Kidney epithelial cell (primary cell): ENCODE measurements at places on chromosomes 4 and X.

DNA sequence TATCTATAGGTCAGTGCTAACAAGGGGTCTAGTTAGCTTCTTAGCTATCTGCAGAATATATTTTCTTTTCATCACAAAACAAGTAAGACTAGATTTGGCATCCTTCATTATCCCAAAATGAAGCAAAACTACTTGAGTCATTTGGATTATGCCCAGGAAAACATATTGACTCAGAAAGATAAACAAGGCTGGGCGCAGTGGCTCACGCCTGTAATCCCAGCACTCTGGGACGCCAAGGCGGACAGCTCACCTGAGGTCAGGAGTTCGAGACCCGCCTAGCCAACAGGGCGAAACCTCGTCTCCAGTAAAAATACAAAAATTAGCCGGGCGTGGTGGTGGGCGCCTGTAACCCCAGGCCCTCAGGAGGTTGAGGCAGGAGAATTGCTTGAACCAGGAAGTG is 18.0 kb upstream of the MND1 start:
- no peak for DNase-seq

DNA sequence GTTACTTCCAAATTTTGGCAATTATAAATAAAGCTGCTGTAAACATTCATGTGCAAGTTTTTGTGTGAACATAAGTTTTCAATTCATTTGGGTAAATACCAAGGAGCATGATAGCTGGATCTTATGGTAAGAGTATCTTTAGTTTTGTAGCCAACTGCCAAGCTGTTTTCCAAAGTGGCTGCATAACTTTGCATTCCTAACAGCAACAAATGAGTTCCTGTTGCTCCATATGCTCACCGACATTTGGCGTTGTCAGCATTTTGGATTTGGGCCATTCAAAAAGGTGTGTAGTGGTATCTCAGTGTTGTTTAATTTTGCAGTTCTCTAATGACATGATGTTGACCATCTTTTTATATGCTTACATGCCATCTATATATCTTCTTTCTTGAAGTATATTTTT is 208.5 kb downstream of the INPP4B start:
- no peak for DNase-seq

GRCh38 chrX:6257025-6257424 is 28.4 kb upstream of the NLGN4X start:
- DNase-seq = no peak

DNA sequence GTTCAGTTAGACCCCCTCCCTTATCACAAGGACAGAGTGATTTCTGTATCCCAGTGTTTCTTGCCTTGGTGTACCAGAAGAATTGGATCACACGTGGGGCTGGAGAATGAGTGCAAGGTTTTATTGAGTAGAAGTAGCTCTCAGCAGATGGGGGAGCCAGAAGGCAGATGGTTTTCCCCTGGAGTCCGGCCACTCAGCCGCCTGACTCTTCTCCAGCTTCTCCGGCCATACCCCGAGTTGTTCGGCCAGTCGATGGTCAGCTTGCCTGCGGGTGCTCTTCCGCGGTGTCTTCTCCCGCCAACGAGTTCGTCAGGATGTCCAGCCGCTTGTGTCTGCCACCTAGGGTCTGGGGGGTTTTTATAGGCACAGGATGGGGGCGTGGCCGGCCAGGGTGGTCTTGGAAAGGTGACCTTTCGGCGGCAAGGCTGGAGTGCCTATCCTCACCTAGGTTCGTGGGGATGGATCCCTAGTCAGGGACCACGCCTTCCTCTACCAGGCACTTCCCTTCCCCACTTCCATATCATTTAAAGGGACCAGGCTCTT is 14.5 kb downstream of the GAB1 start:
- no peak for DNase-seq

- no peak for DNase-seq
Observed at GRCh38 chrX:112901869-112902725, 61.5 kb upstream of the AMOT start.

DNA sequence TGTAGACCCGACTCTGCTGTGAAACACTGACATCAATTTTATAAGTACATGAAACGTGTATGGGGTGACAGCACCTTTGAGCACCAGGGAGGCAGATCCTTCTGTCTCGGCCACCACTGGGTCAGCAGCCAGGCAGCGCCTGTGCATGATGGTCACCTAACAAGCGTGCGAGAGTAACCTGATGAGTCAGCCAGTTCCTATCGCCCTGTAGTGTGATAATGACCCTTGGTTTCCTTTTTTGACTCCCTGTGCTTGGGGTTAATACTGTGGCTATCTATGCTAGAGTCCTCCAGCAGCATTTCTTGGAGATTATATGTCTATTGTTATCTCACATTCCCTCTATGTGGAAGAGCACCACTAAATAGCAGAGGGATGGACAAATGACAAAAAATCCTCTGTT is 101.6 kb downstream of the NPNT start:
- no peak for DNase-seq

- DNase-seq = no peak
Observed at GRCh38 chr4:137707626-137708025, 175.3 kb upstream of the PCDH18 start.

- DNase-seq = no peak
Observed at GRCh38 chr4:186954509-186954908, 230.9 kb upstream of the FAT1 start.

DNA sequence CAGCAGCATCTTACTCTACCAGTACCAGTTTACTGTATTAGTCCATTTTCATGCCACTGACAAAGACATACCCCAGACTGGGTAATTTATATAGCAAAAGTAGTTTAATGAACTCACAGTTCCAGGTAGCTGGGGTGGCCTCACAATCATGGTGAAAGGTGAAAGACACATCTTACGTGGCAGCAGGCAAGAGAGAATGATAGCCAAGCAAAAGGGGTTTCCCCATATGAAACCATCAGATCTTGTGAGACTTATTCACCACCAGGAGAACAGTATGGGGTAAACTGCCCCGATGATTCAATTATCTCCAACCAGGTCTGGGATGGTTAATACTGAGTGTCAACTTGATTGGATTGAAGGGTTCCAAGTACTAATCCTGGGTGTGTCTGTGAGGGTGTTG is 69.3 kb downstream of the YIPF6 start:
- no peak for DNase-seq

GRCh38 chr4:137819964-137820383 is 287.7 kb upstream of the PCDH18 start:
- DNase-seq = peak; percentile 12

DNA sequence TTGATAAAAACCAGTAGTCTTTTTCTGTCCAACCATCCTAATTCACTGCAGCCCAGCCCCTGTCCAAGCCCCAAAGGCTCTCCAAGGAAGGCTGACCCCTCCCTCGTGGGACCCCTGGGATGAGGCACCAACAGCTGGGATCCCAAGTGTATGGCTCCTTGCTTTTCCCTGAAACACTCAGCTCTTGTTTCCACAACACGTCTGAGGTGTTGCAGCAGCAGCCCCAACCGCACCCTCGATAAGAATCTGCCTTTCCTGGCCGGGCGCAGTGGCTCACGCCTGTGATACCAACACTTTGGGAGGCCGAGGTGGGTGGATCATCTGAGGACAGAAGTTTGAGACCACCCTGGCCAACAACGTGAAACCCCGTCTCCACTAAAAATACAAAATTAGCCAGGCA is 17.0 kb upstream of the ATP6AP2 start:
- DNase-seq = no peak

GRCh38 chr4:71550220-71551165 is 211.7 kb downstream of the SLC4A4 start:
- DNase-seq = no peak

- no peak for DNase-seq
Observed at GRCh38 chr4:183722731-183723560, 63.9 kb downstream of the TRAPPC11 start.
